ENCODE measurements at places on chromosomes 12 and 14.

DNA sequence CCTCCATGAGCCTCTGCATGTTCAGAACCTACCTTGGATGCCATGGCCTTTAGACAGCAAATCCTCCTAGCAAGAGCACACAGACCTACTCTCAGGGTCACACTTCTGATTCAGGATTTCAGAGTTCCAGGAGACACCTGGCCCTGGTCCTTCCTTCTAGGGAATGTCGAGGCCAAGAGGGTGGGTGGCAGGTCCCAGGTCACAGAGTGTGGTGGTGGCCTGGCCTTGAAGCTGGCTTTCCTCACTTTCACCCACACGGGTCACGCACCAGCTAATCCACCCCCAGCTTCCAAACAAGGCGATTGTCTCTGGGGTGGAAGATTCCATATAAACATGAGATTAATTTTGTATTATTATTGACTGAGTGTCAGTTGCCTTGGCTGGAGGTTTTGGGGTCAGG, 328.3 kb upstream of the RTL1 start:
- DNase-seq: no peak

DNA sequence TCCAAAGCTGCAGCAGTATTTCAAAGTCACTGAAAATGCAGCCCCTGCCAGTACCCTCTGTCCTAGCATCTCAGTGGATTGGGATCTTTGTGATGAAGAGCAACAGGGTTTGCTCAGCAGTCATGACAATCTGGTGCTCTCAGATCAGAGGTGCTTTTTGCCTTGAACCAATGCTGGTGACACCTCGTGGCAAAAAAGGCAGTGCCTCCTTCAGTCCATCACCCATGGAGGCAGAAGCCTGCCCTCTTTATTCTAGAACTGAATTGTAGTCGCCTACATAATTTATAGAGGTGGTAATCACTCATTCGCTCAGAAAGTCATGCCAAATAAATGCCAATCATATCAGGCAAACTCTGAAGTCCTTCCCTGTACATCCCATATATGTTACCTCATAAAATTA, 126.0 kb upstream of the VRK1 start:
- no peak for DNase-seq

- DNase-seq: no peak
These were observed 16.9 kb downstream of the CDKN1B start for GRCh38 chr12:12734054-12734453.

- no peak for DNase-seq
These were observed 24.5 kb downstream of the LMO3 start for GRCh38 chr12:16581416-16581815.

DNA sequence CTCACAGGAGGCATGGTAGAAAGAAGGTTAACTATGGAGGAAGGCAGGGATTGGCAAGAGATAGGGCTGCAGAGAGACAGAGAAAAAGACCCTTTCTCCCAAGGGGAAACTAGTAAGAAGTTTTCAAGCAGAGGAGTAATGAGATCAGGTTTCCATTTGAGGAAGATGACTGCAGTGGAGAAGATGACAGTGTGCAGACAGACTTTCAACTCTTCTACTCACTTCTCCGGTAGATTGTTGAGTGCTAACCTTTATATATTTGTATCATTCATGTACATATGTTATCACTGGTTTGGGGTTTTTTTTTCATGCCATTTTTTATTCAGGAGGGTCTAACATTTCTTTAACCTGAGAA, 5.9 kb upstream of the B3GNT4 start:
- DNase-seq: no peak

GRCh38 chr12:5488626-5488955, 56.7 kb downstream of the NTF3 start:
- no peak for DNase-seq

DNA sequence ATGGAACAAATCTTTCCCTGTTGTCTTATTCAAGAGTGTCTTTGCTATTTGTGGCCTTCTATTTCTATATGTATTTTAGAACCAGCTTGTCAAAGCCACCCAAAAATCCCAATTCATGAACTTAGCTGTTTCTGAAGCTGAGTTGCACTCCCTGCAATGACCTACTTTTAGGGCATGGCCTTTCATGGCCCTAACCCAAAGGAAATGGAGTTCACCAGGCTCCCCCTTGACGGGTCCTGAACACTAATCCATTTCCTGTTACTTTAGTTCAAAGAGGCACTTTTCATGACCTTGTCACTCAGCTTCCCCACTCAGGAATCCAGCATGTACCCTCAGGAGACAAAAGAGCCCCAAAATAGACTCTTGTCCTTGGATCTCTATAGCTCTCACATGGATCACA, 7.6 kb downstream of the TMED8 start:
- no peak for DNase-seq

- DNase-seq: no peak
These were observed 129.0 kb upstream of the HMGA2 start for GRCh38 chr12:65695113-65695865.

GRCh38 chr12:108270035-108270848, 68.9 kb downstream of the CMKLR1 start:
- DNase-seq: no peak

GRCh38 chr12:2745655-2746054, 49.1 kb upstream of the FKBP4 start:
- no peak for DNase-seq

GRCh38 chr14:51735851-51736250, 84.1 kb downstream of the FRMD6 start:
- DNase-seq: no peak

DNA sequence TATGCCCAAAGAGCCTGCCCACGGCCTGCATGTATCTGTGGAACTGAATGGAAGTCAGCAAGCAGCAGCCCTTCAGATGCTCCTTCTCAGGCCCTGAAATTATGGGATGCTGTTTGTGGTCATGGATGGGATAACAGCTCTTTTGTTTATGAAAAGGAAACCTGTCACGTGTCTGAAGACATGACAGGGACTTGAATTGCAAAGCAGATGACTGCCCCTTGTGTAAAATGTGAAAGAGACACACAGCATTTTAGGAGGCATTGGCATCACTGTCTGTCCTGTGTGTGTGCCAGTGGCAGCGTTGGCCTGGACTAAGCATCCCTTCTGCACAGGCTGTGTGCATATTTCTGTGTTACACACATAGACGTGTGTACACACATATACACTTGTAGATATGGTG, 192.1 kb downstream of the VRK1 start:
- no peak for DNase-seq

- no peak for DNase-seq
These were observed 43.7 kb downstream of the GRIN2B start for GRCh38 chr12:13937735-13938134.

DNA sequence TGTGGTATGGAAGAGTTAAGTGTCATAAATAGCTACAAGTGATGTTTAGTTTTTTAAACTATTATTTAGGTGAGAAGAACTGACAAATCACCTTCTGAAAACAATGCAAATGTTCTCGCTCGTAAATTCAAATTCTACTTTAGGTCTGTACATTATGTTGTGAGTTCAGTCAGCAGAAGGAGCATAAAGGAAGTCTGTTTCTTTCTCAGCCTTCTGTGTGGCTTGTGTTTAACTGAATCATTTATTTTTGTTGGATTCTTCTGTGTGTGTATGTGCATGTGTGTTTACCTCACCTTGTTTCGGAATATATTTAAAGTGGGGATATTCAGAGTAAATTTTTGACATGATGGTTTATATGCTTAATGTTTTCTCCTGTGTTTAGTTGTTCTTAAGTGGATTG, 285.9 kb downstream of the TMTC2 start:
- DNase-seq: no peak

GRCh38 chr12:66154776-66155175, 15.0 kb downstream of the TMBIM4 start:
- no peak for DNase-seq

DNA sequence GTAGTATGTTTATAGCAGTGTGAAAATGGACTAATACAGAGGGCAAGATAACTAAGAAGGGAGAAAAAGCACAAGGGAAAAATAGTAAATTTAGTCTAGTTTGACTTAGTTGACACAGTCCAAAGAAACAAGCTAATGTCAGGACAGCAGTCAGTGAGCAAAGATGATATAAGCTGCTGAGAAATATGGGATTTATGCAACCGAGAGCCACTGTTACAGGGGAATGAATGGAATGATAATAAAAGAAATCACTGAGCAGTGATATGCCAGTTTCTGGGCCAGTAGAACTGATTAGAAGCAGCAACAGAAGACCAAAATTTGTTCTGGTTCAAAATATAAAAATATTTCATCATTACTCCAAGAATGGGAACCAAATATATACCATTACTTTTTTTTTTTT, 60.1 kb downstream of the R3HDM2 start:
- DNase-seq: no peak

DNA sequence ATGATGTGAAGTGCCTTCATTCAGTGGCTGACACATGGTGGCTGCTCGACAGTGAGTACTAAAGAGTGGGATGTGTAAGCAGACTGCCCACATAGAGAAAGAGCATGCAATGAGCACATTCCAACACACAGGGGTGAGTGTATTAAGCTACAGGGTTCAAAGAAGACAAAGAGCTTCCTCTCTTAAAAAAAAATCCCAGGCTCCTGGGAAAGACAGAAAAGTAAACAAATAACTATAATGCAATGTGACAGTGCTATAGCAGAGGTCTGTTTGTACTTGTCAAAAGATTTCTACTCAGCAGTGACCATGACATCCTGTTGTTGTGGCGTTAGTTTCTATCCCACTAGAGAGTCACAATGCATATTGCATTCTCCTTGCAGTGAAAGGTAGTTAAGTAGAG, 12.4 kb upstream of the PCNX1 start:
- DNase-seq: no peak

- no peak for DNase-seq
These were observed 334.5 kb upstream of the SEL1L start for GRCh38 chr14:81868172-81868571.

- no peak for DNase-seq
These were observed 326.3 kb downstream of the BMP4 start for GRCh38 chr14:53630336-53630735.

DNA sequence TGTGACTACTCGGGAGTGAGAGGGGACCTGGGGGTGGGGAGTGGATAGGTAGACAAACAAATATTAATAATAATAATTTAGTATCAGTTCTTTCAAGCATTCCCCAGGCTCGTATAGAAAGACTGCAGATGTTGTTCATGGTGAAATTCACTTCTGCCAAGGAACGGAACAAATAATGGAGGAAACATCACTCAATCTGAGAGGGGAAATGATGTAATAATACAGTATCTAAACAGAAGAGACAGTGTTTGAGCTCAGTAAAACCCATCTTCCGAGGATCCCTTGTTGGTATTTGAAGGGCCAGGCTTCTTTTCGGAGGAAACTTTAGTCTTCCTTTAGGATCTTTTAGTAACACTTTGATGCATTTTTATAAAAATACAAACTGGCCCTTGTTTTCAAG, 114.2 kb downstream of the KCNK10 start:
- DNase-seq: no peak

- DNase-seq: no peak
These were observed 74.3 kb downstream of the RFLNA start for GRCh38 chr12:124369055-124369826.

DNA sequence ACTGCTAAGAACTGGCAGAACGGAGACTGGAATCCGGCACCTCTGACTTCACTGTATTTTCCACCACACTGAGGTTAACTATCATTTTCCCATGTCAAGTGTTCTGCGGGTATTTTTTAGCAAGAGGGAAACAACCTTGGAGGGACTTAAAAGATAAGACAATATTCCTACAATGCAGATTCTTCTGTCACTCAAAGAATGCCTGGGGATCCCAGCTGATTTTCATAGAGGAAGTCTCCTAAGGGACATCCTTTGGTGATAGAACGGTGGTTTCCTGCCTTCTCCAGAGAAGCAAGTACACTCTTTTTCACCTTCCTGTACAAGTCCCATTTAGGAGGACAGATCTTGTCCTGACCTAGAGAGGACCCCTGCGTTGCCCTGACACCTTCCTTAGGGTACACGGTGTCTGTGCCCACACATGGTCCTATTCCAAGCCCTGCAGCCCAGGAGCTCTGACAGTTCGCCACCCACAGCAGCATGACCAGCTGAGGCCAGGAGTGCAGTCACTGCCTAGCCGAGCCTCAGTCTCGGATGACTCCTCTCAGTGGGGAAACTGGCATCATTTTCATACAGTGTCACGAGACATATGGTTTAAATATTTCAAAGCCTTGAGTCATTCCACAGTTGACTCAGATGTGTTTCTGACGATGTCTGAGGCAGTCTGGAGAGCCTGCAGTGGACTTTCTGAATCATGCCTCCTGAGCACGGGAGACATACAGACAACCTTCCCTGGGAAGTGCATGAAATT, 181.3 kb upstream of the FKBP4 start:
- DNase-seq: no peak

- DNase-seq: no peak
These were observed 31.5 kb upstream of the CRADD start for GRCh38 chr12:93645702-93646101.

- DNase-seq: no peak
These were observed 26.2 kb downstream of the NID2 start for GRCh38 chr14:52042371-52043289.

GRCh38 chr14:104185916-104186495, 47.6 kb downstream of the KIF26A start:
- DNase-seq: no peak

GRCh38 chr12:111320258-111321050, 48.4 kb downstream of the PHETA1 start:
- DNase-seq: no peak

GRCh38 chr14:23361320-23361719, 3.7 kb downstream of the EFS start:
- DNase-seq: no peak

- DNase-seq: no peak
These were observed 6.0 kb downstream of the DIO3 start for GRCh38 chr14:101567252-101567651.

DNA sequence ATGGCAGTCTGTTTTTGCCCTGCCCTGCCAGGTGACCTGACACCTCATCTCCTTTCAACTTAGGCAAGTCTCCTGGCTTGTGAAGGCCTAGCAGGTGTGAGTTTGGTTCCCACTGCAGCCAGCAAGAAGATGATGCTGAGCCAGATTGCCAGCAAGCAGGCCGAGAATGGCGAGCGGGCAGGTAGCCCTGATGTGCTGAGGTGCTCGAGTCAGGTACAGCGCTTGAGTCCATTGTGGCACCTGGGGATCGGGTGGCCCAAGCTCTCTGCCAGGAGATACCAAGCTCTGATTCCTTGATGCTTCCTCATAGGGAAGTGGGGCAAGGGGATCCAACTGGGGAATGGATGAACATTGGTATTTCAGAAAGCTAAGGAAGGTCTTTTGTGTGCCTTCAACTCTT, 4.1 kb upstream of the CSAD start:
- no peak for DNase-seq

DNA sequence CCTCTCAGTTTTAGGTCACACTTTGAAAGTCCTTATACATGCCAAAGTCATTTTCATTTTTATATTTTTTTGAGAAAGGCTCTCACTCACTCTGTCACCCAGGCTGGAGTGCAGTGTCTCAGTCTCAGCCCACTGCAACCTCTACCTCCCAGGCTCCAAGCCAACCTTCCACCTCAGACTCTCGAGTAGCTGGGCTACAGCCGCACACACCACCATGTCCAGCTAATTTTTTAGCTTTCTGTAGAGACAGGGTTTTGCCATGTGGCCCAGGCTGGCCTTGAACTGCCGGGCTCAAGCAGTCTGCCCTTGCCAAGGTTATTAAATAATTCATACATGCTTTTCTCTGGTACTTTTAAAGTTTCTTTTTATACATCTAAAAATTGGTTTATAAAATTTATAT, 166.0 kb downstream of the ERC1 start:
- DNase-seq: no peak

Data from stimulated activated CD8-positive, alpha-beta memory T cell treated with anti-CD3 and anti-CD28 coated beads, Interleukin-12 subunit alpha, Interleukin-12 subunit beta, amount 100 ng/mL, for 1 hour (primary cell).